ENCODE measurements at places on chromosomes 12 and 14.

DNA sequence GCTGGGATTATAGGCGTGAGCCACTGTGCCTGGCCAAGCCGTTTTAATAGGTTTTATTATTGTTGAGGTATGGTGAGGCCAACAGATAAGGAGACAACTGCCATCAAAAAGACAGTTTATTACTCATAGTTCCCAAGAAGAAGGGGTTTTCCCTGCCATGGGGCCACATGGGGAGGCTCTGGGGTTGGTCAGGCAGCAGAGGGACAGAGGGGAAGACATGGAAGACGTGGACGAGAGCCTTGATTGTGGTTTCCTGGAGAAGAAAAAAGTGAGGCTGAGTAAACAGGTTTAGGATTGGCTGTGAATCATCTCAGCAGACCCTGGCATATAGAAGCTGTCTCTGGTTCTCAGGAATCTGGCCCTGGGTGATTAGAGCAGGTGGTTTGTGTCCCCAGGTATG is 69.9 kb downstream of the FOXN4 start:
- no peak for DNase-seq

DNA sequence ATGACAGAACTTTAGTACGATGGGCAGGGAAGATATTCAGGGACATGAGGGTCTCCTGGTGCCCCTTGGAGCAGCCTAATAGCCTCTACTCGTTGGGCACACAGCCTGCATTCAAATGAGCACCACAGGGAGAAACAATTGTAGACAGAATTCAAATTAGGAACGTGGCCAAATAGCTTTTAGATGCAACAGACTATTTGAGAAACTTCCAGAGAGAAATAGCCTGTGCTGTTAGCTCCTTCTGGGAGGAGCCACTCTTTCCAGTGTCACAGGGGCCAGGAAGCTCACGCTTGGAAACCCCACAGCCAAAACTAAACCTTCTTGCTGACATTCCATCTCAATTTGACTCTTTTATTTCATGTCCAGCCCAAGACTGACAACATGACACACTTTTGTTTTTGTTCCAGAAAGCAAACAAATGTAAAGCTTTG is 114.5 kb downstream of the RPAP3 start:
- no peak for DNase-seq

DNA sequence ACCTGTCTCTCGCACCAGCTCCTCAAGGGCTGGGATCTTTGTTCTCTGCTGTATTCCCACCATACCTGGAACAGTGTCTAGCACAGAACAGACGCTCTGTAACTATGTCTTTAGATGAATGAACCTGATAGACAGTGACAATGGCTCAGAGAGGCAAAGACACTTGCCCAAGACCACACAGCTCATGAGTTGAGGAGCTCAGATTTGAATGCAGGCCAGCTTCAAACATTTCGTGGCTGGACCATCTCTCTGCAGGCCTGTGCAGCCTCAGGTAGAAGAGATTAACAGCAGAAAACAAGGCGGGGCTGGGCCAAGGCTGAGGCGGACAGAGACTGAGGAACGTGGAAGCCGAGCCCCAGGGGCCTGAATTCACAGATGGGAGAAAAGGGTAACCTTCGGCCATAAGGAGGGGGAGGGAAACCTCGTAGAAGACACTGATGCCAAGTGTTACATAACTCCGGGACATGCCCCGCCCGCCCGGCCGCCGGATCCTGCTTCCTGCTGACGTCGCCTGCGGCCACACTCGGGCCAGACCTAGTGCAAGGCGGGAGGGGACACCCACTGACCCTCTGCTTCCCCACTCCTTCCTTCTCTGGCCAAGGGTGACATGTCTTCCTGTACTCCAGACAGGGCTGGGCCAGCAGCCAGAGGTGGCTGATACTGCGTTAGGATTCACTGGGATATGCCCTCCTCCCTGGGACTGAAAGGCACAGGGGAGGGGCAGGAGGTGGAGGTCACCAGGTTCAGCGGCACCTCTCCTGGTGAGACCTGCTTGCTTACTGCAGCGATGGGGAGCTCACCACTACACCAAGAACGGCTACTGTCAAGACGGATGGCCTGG is 86.8 kb downstream of the RFLNA start:
- DNase-seq, result peak; percentile 44

DNA sequence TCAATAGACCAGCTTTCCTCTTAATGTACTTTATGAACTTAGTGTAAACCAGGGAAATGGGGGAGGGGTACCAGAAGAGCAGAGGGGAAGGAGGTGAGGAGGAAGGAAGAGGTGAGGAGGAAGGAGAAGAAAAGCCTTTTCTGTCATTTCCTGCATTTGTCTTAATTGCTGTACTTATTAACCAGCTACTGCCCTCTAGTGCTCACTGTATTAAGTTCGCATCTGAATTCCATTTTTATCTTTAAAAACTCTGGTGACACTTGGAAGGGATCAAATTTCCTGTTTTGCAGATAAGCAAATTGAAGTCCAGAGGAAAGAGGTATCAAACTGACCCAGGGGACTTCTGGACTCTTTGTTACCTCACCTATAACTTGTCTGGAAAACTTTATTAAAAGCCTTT is 22.2 kb downstream of the MANSC1 start:
- DNase-seq, result peak; percentile 29

GRCh38 chr14:94295360-94296180 is 2.5 kb upstream of the SERPINA10 start:
- DNase-seq, result no peak

DNA sequence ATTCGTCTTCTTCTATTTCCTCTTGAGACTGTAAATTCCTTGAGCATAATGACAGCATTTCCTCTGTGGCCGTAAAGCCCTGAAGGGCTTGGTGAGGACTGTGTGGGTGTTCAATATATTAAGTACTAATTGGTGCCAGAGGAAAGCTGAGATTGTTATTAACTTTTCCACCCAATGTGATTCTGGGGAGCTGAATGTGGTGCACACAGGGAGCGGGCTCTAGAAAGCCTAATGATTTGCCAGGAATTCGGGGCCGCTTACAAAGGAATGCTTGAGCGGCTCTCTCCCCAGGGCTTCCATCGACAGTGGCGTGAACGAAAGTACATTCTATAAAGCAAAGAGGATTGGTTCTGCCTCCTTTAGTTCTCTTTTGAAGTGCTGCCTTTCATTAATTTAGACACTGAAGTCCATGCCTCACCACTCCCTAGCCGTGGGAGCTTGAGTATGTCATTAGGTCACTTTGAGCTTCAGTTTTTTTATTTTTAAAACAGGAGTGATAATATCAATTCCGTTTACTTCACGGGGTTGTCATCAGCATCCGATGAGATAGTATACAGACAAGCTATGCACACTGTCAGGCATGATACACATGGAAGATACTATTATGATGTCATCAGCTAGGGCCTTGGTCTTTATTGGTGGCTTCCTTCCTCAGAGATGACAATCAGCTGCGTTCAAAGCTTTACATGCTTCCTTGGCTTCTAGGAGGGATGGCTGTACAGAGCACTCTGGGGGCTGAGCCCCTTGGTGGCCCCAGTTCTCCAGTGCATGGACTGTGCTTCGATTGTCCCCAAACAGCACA is 11.0 kb upstream of the GSG1 start:
- no peak for DNase-seq

- DNase-seq, result no peak
Observed at GRCh38 chr12:132062481-132062880, 81.6 kb downstream of the DDX51 start.

DNA sequence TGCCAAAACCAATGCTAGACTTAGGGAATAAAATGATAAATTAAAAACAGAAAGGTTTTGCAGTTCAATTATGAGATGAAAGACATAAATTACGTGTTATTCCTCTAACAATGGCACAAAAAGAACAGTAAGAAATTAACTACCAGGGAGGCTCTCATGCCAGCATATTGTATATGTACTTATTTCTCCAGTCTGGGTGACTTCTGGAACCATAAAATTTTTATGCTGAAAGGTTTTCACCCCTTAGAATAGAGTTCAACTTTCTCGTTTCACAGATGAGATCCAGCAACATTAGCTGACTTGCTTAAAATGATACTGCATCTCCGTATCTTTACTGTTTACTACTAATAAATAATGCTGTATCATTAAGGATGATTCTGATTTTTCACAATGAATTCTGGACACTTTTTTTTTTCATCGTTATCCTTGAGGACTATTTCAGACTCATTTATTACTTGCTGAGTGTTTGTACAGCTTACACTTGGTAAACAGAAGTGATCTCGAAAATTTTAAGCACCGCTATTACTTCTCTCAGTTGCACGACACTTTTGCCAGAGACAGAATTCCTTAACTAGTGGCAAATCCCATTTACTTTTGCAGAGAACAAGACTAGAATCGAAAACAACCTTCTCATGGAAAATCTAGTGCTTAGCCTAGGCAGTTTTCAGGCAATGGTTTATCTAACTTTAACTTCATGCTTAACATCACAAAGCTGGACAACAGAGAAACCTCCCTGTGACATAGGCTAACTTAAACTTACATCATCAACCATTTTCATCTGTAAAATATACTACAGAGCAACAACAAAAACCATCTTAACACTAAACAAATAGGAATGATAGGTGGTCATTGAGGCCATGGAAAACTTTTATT is 2.7 kb downstream of the RSRC2 start:
- no peak for DNase-seq

DNA sequence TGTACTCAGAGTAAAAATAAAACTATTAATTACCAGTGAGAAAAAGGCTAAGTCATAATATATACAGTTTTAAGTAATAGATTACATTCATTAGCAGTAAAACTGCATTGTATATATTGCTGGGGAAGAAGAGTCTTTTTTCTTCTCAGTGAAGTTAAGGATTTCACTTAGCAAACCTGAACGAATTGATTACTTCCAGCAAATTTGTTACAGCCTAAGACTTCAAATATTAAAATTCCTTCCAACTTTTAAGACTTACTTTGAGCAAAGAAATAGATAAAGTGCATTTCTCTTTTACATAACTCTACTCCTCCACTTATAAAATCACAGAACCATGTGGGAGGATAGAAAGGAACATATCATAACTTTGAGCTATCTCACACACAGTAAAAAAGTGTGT is 43.3 kb downstream of the PIK3C2G start:
- no peak for DNase-seq
